Right lung (tissue), 10 donors: ENCODE measurements at places on chromosomes 7 and 10. TPM values are rescaled to one million over a fixed set of nuclear protein-coding genes. Genes with fewer than 3 reads are reported as not detected.

GRCh38 chr10:95880704-95881103 lies 27.1 kb upstream of the CC2D2B start:
- no peak for DNase-seq

GRCh38 chr7:106768324-106768751 lies 96.7 kb upstream of the PIK3CG start:
- no peak for DNase-seq

- no peak for DNase-seq
These were observed 42.8 kb downstream of the MYL10 start for GRCh38 chr7:101586078-101586905.

- DNase-seq: peak; percentile 63
These were observed 46.9 kb upstream of the SEPTIN7 start for GRCh38 chr7:35753761-35754603.

DNA sequence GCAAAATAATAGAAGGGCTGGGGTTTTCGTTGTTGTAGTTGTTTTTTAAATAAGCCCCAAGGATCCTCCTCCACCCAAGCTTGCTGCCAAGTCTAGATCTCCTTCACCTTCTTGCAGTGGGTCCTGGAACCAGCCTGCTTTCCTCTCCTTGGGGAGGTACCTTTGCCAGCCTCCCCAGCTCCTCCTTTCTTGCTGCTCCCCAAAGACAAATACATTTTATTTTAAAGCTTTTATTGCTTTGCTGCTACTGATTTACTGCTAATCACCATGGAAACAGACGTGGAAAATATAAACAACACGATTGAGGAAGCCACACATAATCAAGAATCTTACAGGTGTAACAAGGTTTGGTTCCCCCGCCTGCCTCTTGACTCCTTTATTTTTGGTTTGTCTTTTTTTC lies 17.4 kb upstream of the SLF2 start:
- DNase-seq: no peak

- DNase-seq: no peak
These were observed 14.3 kb upstream of the RPA3 start for GRCh38 chr7:7732621-7733281.

Gene NKX2-3
- not detected for polyA plus RNA-seq
